ENCODE measurements at places on chromosomes 5 and 9. TPM values are rescaled to one million over a fixed set of nuclear protein-coding genes. Genes with fewer than 3 reads are reported as not detected.

The PDE6A gene
- total RNA-seq, result not detected

The BTNL3 gene
- not detected for total RNA-seq

The DMAC1 gene
- total RNA-seq, result 29.8 TPM

The MZB1 gene
- total RNA-seq, result not detected

The TRIM7 gene
- 0.07 TPM for total RNA-seq

The SLC2A6 gene
- total RNA-seq, result 18.2 TPM

The PCDHGA3 gene
- total RNA-seq, result not detected

The ST8SIA4 gene
- 1.00 TPM for total RNA-seq

The RMRP gene
- 10,629 TPM for total RNA-seq

The SPAG8 gene
- total RNA-seq, result 0.55 TPM

The SERF1A gene
- total RNA-seq, result 10.2 TPM

The FLT4 gene
- 7.2 TPM for total RNA-seq

The FOXD4 gene
- 0.26 TPM for total RNA-seq

The C9orf50 gene
- total RNA-seq, result not detected

The CMYA5 gene
- total RNA-seq, result 0.80 TPM

The TMEM267 gene
- 5.5 TPM for total RNA-seq

The GLRA1 gene
- total RNA-seq, result not detected

The IGIP gene
- total RNA-seq, result 0.48 TPM

The FGD3 gene
- total RNA-seq, result 1.3 TPM

The ZCCHC7 gene
- total RNA-seq, result 28.6 TPM

The ASPN gene
- total RNA-seq, result not detected

The SOX30 gene
- total RNA-seq, result 0.04 TPM

The IL33 gene
- 0.33 TPM for total RNA-seq
